Fibroblast of villous mesenchyme (primary cell): ENCODE measurements at places on chromosomes 2 and 18.

- no peak for DNase-seq
Observed at GRCh38 chr2:11932048-11932512, 185.6 kb downstream of the LPIN1 start.

GRCh38 chr2:145546091-145546490, 1026.2 kb upstream of the ZEB2 start:
- DNase-seq = peak; percentile 46

DNA sequence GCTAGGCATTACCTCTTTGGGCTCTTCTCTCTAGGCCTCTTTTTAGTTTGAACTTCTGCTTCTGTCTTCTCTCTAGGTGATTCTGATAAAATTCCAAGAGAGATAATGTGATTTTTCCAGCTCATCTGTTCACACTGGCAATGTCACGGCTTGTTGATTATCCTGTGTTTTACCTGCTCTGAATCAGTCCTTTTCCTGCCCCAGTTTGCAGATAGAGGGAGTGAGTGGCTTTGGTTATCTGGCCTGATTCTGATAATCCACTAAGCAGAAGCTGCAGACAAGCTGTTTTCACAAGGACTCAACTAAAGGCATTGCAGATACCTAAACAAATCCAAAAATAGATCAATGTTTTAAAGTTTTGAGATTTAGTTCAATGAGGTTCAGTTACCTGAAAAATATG, 111.9 kb downstream of the DCC start:
- no peak for DNase-seq

DNA sequence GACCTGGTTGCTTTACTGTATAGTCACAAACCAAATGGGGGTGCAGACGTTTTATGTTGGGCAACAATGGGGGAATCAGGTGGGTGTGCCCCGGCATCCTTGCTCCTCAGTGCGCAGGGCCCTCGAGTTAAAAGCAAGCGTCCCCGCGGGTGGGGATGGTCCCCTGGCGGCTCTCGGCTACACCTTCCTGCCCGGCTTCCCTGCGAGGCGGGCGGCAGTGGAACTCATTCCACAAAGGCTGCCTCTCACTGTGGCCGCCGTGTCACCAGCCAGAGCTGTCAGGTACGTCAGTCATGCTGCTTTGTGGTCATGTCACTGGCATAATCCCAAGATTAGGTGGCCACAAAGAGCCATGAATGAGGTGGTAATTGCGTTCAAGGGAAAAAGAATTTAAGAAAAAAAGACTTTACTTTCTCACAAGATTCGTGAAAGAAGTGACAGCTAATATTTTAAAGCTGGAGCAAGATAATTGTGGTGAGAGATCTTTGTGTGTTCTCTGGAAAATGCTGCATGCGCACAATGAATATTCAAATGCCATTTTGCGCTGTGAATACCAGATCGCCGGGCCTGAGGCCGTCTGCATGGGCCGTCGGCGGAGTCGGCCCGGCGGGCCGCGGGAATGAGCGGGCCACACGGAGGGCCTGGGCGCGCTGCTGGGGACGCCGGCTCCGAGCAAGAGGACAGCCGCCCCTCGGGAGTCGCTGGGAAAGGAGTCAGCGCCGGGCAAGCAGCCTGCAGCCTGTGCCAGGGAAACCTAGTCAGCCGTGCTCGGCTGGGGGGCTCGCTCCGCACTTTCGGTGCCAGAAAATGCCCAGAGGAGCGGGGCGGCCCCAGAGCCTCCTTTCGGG, 82.3 kb upstream of the LDLRAD4 start:
- DNase-seq = peak; percentile 16
